Activated CD4-positive, alpha-beta T cell treated with anti-CD3 and anti-CD28 coated beads for 36 hours (primary cell): ENCODE measurements at places on chromosomes 3 and 15.
A peak's percentile ranks its signal among the peaks of the same experiment; 100 is the strongest.

DNA sequence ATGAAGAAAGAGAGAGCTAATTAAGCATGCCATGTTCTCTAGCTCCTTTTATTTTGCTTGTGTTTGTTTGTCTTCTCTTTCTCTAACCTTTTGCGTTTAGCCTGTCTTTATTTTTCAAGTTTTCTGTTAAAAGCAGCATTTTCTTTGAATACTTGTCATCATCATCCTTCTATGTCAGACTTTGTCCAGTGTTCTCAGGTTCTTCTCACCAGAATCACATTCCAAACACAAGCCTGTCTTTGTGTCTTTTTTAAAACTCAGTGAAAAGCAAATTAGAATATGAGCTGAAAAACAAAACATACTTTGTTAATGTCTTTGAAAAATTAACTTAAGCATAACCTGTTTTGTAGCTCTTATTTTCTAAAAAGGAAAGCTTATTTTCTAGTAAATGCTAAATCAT lies 62.4 kb downstream of the LEKR1 start:
- no peak for DNase-seq

- DNase-seq, result no peak
Measured at GRCh38 chr3:177529716-177530335, 332.5 kb upstream of the TBL1XR1 start.

DNA sequence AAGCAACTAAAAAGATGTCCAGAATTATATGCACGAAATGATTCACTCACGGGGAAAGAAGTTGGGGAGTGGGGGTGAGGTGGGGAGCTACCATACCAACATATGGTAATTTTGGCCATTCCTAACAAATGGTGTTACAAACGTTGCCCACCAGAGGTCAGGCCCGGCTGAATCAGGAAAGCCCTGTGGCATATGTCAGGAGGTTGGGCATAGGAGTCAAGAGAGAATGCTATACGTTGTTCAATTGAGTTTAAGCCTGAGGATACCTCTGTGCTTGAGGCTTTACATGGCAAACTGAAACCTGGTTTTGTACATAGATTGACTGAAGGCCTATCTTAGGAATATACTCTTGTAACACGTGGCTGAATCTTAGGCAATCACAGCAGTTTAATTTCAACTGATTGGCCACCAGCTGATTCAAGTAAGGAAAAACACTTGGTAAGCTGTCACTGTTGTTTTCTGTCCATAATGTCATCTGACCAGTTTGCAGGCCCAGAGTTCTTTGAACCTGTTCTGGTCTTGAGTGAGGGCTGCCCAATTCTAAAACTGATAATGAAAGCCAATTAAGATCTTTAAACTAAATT lies 23.4 kb upstream of the SLC2A2 start:
- DNase-seq, result peak; percentile 70

- no peak for DNase-seq
Measured at GRCh38 chr3:88059380-88060170, 520 bp downstream of the ZNF654 start.

GRCh38 chr3:128482666-128483656 lies 10.0 kb downstream of the GATA2 start:
- DNase-seq, result no peak

GRCh38 chr3:119301662-119302061 lies 7.5 kb downstream of the ARHGAP31 start:
- peak; percentile 19 for DNase-seq

DNA sequence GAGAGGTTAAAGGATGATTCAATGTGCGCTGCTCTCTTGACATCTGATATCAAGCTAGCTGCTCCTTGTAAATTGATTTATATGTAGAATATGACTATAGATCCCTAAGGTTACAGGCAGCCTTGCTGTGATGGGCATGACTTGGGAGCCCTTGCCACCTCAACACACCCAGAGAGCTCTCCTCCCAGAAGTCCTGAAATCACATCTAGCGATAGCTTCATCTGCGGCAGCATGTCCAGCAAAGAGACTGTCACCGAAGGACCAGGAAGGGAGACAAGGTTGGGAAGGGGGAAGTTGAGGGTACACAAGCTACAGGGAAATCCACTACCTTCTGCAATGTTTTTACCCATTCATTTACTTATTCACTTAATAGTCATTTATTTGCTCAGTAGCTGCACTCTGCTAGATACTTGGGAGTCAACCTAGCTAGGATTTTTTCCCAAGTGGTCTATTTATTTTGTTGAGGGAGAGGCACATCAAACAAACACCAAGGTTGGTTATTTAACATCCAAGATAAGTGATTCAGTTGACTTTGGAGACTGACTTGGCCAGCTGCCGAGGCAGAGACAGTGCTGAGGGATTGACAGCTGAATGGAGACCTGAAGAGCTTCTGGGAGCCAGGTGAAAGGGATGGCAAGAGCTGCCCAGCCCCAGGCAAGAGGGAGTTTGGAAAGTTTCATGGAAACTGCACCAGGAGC lies 205.8 kb upstream of the IL12A start:
- no peak for DNase-seq

DNA sequence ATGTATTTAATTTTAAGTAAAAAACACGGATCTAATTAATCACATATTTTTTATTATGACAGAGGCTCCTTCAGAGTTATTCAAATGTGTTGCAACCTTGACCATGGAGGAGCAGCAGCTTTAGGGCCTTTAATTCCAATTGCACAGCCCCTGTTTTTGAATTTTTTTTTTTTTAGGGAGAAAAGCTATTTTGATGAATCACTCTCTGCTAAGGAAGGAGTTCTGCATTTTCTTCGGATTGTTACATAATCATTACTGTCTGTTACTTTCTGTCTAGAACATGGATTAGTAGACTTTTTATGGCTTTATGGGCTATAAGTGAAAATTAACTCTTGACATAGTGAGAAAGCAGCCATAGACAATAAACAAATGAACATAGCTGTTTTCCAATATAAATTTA lies 90.8 kb downstream of the MCTP2 start:
- DNase-seq, result no peak
